A549 treated with DMSO at 1 μM for 4 hours (cell line): ENCODE measurements at places on chromosomes 16 and 17. TPM values are rescaled to one million over a fixed set of nuclear protein-coding genes. Genes with fewer than 3 reads are reported as not detected.

Gene CTRB1
- not detected in 5 replicates for total RNA-seq

Gene B4GALNT2
- total RNA-seq: 0.38 to 0.53 TPM (median 0.45 TPM) in 5 replicates

Gene KRTAP9-8
- not detected in 5 replicates for total RNA-seq

Gene CMTM2
- not detected in 5 replicates for total RNA-seq

Gene C16orf46
- 0.57 to 1.6 TPM (median 0.92 TPM) in 5 replicates for total RNA-seq
